WTC11 (cell line): ENCODE measurements at places on chromosomes 3 and 15. TPM values are rescaled to one million over a fixed set of nuclear protein-coding genes. Genes with fewer than 3 reads are reported as not detected.

STAC gene
- total RNA-seq: 5.5 to 6.4 TPM (median 5.6 TPM) in 3 replicates

DNA sequence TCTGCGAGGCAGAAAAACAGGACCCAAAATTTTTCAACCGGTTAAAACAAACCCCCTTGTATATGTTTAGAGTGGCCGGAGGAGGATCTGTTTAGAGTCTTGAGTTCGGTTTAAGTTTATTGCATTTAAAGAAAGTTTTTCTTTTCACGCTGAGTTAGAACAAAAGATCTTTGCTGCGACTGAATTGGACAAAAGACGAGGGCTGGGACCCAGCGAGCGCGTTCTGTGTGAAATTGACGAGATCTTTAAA, 9.8 kb downstream of the NR2F2 start:
- no peak for DNase-seq

DNA sequence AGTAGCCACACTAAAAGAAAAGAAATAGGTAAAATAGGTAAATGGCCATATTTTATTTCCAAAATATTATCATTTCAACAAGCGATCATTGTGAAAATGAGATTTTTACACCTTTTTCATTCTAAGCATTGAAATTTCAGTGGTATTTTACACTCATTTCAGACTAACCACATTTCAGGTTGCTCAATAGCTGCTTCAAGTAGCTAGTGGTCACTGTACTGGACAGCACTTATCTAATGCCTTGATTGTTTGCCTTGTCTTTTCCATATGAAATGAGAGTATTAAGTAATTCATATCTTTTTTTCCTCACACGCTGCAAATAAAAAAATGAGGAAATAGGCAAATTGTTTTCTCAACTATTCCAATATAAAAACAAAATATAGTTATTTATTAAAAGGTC, 332.8 kb downstream of the NLGN1 start:
- DNase-seq: no peak

GRCh38 chr15:46956456-46956855, 760.8 kb upstream of the SEMA6D start:
- no peak for DNase-seq

DNA sequence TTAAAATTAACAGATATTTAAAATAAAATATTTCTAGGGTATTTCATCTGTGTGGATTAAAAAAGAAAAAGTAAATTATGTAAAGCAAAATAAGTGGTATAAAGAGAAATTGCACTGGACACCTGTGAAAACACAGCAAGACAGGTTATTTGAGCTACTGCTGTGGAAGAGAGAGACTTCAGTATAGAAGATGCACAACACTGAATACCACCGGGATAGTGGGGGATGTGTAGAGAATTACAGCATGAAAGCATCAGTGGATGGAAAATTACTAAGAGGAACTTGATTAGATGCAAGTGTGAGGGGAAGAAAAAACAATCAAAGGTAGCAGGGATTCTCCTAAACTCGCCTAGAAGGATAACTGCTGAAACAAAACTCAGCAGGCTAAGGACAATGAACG, 1242.5 kb upstream of the GBE1 start:
- no peak for DNase-seq

DNA sequence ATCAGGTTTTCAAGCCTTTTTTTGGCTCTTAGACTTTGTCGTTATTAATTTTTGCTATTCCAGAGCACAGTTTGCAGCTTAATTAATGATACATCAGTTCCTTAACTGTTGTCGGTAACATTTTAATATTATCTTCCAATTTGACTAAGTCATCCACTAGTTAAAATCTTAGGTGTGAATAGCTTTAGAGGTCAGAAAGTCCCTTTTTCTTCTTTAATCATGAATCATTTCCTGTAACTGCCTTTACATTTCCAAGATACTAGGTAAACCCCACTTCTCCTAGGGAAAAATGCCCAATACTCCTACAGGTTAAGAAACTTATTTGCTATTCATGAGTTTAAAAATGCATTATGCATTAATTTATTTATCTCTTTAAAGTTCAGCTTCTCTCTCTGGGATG, 260.9 kb upstream of the CFAP20DC start:
- DNase-seq: no peak

DNA sequence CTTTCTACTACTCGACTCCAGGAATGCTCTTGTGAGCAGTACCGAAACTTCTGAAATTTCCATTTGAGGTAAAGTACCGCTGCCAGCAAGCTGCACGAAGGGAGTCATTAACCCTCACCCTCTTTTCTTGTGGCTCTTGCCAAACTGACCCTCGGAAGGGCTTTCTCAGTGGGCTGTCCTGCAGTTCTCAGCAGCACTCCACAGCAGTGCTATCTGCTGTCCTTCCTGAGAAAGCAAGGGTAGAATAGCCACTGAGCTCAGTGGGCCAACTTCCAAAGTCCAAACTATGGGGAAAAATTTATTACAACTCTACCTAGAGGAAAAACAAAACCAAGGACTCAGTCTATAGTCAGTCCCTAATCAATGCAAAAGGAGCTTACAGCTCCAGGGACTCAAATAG, 38.5 kb upstream of the COL8A1 start:
- no peak for DNase-seq

AQP9 gene
- 0.07 to 0.14 TPM in 2 of 3 replicates, not detected in the other for total RNA-seq
